ENCODE measurements at places on chromosomes 12 and 14.
A peak's percentile ranks its signal among the peaks of the same experiment; 100 is the strongest.

- DNase-seq, result no peak
Observed at GRCh38 chr14:61653507-61653906, 41.8 kb upstream of the HIF1A start.

GRCh38 chr14:96088074-96088473 lies 48.9 kb downstream of the C14orf132 start:
- DNase-seq, result no peak

- peak; percentile 59 for DNase-seq
Observed at GRCh38 chr14:57189070-57189469, 79.6 kb downstream of the EXOC5 start.

DNA sequence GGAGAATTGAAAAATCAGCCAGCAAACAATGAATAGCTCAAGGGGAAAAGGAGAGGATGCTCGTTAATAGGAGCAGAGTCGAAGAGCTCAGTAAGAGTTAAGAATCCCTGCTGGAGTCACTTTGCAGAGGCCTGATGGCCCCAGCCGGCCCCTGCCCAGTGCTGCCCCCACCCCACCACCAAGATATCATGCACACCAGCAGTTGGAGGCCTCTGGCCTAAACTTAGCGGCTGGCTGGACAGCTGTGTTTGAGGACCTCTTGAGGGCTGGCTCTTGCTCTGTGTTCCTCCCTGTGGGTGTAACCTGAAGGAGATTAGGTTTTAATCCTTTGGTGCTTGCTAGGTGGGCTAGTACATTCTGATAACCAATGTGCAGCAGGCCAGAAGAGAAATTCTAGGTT lies 142.0 kb downstream of the PLXNC1 start:
- no peak for DNase-seq

- no peak for DNase-seq
Observed at GRCh38 chr12:104994336-104994735, 8.2 kb downstream of the NOPCHAP1 start.

DNA sequence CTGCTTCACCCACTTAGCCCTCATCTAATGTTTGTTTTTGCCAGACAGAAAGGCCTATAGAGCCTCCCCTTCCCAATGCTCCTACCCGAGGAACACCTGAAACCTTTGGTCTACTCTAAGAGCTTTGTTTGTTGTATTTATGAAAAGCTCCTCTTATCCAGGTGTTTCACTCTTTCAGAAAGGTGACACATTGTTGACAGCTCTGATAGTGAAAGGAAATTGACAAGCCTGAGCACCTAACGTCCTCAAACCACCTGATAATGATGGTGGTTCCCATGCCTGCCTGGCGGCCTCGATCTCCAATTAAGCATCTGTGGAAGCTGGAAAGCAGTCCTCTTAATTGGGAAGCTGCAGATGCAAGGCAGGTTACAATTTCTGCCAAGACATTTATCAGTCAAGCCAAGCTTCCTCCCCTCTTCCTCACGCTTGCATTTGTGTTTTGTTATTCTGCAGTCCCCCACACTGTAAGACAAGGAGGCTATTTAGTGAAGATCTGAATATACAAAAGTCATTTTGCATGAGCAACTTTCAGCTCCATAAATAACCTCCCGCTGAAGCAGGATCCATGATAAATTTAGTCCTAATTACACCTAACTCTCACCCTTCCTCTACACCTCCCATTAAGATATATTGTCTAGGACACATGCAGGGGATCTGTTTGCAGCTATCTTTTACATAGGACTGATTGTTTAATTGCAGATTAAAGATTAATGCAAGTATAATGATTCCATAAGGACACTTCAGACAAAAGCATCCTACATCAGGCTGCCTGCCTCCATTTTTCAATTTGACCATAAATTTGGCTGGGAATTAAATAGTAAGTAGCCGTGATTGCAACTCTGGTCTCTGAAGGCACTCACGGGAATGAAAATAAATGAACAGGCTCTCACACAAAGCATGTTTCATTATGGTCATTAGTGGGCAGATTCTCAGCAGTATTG lies 288.6 kb downstream of the PDZRN4 start:
- no peak for DNase-seq

- DNase-seq, result no peak
Observed at GRCh38 chr14:33764876-33765650, 185.8 kb downstream of the EGLN3 start.

DNA sequence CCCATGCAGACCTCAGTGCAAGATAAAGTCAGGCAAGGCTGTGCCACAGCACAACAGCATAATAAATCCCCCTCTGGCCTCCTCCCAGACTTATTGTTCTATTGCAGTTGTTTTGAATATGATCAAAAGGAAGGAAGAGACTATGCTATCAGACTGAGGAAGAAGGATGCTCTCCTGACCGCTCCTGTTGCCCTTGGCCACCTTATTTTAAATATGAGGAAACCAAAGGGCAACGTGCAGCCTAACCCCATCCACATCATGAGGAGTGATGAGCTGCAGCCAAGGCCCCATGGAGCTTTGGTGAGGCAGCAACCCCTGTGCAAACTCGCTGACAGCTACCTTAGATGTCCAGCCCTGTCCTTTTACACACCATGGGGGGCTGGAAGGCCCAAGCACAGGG lies 291.7 kb downstream of the ZFP36L1 start:
- DNase-seq, result no peak

GRCh38 chr12:114866331-114866730 lies 182.4 kb upstream of the TBX3 start:
- DNase-seq, result no peak

DNA sequence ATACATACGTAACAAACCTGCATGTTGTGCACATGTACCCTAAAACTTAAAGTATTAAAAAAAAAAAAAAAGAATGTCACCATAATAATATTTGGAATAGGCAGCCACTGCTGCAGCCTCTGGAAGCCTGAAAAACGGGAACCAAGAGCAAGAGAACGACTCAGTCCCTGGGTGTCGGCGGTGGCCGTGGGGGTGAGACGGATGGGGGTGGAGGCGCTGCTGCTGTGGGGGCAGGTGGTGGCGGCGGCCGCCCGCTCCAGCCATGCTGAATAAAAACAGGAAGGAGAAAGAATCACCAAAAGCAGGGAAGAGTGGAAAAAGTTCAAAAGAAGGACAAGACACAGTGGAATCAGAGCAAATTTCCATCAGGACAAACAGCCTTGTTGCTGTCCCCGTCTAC lies 46.9 kb downstream of the ZFYVE21 start:
- no peak for DNase-seq

DNA sequence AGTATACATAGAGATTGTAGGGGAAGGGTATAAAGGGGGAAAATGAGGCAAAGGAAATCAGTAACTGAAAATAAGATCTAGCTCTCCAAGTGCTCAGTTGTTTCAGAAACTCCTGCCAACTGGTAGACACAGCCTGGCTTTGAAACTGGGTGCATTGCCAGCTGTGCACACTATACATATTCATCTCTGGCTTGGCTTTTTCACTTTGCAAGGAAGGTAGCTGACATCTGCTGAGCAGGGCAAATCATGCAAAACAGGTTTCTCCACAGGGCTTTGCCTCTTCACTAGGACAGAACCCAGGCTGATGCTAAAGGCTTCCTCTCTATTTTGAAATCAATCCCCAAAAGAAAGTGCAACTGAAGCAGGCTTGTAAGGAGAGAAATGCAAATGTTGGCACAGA lies 101.5 kb downstream of the HELB start:
- DNase-seq, result peak; percentile 71

- DNase-seq, result no peak
Observed at GRCh38 chr12:101612160-101612916, 17.6 kb downstream of the MYBPC1 start.

GRCh38 chr12:5257763-5258495 lies 174.0 kb upstream of the NTF3 start:
- DNase-seq, result no peak

- no peak for DNase-seq
Observed at GRCh38 chr14:59588101-59588500, 11.5 kb upstream of the CCDC175 start.

GRCh38 chr12:30829876-30830275 lies 75.1 kb upstream of the CAPRIN2 start:
- DNase-seq, result no peak

GRCh38 chr14:24894583-24895242 lies 155.2 kb downstream of the STXBP6 start:
- DNase-seq, result no peak

- no peak for DNase-seq
Observed at GRCh38 chr12:74780182-74780849, 242.7 kb downstream of the ATXN7L3B start.

DNA sequence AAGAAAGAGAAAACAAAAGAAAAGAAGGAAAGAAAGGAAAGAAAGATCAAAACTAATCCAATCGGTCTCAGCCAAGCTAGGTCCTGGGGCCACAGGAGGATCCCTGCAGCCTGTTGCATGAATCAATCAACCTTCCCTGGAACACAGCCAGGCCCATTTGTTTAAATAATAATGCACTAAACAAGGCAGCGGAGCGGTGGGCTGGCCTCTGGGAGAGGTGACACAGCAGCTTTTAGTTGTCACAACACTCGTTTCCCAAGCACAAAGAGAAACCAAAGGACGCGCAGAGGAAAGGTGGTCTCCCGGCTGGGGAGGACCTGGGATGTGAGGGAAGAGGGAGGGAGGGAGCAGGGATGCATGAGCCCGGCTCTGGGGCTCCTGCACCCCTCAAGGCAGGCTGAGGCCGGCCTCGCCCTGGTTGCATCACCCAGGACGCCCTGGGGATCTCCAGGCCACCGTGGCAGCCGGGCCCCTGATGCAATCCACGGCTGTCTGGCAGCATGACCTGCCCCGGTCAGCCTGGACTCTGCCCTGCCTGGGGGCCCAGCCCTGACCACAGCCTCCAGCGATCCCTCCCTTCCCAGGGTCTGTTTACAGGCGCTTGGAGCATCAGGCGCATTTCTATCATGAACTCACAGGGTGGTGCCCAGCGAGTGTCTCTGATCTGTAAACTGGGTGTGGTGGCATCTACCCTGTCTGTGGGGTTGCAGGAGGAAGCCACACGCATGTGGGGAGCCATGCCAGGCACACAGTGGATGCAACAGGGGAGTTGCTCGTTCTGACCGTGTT lies 32.5 kb downstream of the MMP17 start:
- DNase-seq, result no peak

GRCh38 chr12:59298296-59298695 lies 297.5 kb upstream of the SLC16A7 start:
- no peak for DNase-seq
